T-helper 17 cell (primary cell): ENCODE measurements at places on chromosomes 3 and 15.
A peak's percentile ranks its signal among the peaks of the same experiment; 100 is the strongest.

DNA sequence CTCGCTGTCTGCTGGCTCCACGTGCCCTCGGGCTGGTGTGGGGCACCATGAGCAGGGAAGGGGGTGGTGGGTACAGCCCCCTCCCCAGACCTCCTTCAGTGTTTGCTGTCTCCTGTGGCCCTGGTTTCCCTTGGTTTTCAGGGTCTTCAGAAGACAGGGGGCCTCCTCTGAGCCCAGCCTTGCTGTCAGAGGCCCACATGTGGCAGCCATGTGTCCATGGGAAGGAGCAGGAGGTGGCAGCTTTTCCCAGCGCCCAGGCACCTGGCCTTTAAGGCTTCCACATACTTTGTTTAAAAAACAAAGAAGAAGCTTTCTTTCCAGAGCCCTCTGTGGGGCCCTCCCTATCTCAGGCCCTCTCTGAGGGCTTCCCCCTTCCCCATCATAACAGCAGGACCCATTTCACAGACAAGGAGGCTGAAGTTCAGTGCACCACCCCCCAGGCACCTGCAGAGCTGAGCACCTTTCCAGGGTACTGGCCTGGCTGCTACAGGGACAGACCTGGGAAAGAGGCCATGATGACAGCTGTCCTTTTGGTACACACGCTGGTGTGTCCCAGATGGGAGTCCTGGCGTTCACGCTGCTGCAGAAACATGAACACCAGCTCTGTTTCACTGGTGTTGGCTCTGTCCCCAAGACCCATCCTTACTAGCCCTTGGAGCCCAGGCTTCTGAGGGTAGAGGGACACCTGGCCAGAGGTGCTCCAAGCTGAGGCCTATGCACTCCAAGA lies 73.7 kb downstream of the DNAJB8 start:
- H3K36me3 ChIP-seq = peaks cover 2% of the 10 kb centered on the region
- no peak overlapping the region for H3K4me3 ChIP-seq
- no peaks in the 10 kb centered on the region for H3K27me3 ChIP-seq
- H3K27ac ChIP-seq = no peak overlapping the region

GRCh38 chr3:123782488-123782887 lies 101.6 kb downstream of the MYLK start:
- DNase-seq = no peak
- peaks cover 29% of the 10 kb centered on the region for H3K27me3 ChIP-seq
- H3K4me1 ChIP-seq = no peaks in the 10 kb centered on the region
- H3K27ac ChIP-seq = no peak overlapping the region
- no peak overlapping the region for H3K4me3 ChIP-seq

DNA sequence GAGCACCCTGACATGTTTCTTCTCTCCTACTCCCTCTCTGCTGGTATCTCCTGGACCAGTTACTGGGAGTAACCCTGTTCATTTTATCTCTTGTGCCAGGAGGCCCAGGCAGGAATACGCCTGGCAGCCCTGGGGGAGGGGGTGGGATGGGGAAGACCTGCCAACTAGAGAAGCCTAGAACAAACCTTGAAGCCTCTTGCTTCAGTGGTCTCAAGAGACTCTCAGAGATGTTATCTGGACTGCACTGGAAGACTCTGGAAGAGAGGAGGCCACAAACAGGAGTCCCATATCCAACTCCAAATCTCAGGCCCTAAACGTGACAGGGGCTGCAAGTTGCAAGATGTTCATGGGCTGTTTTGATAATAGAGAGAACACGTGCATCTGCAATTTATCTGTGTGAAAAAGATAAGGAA lies at the start of gene EPB42:
Gene EPB42 (minus strand): TSS at position 28 of the 413 bp plus-strand sequence. CDS start 193 bp downstream, outside the sequence.
- DNase-seq = no peak
- H3K27me3 ChIP-seq = peaks cover 31% of the 10 kb centered on the region
- peaks cover 9% of the 10 kb centered on the region for H3K4me1 ChIP-seq
- peak within 1 kb of the TSS; percentile 8 for H3K27ac ChIP-seq

- no peaks in the 10 kb centered on the region for H3K27me3 ChIP-seq
- no peaks in the 10 kb centered on the region for H3K4me1 ChIP-seq
- no peak for DNase-seq
- H3K27ac ChIP-seq = no peak overlapping the region
- no peak overlapping the region for H3K4me3 ChIP-seq
Observed at GRCh38 chr3:21435871-21436270, 315.1 kb downstream of the ZNF385D start.

DNA sequence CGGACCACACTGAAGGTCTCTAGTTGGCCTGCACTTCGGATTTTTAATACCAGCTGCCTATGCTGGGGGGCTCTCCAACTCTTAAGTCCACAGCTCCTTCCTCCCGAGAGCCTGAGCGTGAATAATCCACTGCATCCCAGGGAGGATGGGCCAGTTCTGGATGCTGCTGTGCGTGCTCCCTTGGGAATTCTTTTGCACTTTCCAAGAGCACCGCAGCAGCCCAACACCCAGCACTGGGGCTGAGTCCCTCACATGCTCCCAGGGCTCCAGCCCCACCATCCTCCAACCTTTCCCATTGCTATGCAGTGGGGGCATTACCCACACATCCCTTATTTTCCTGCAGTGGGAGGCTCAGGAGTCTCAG lies 136.4 kb upstream of the IQSEC1 start:
- H3K4me1 ChIP-seq = peaks cover 7% of the 10 kb centered on the region
- peaks cover 50% of the 10 kb centered on the region for H3K27me3 ChIP-seq
- peaks cover under 1% of the 10 kb centered on the region for H3K36me3 ChIP-seq
- no peak overlapping the region for H3K27ac ChIP-seq
- no peak for DNase-seq

- no peaks in the 10 kb centered on the region for H3K36me3 ChIP-seq
- H3K4me3 ChIP-seq = no peak overlapping the region
Observed at GRCh38 chr3:185528532-185528931, 23.9 kb downstream of the LIPH start.
